Activated naive CD4-positive, alpha-beta T cell treated with anti-CD3 and anti-CD28 coated beads, Interleukin-2, amount 50 U/mL, for 72 hours (primary cell): ENCODE measurements at places on chromosomes 6 and 20. TPM values are rescaled to one million over a fixed set of nuclear protein-coding genes. Genes with fewer than 3 reads are reported as not detected.

The TAAR8 gene
- not detected for total RNA-seq

The BTN1A1 gene
- total RNA-seq = not detected

The SLC22A23 gene
- 0.27 TPM for total RNA-seq

The MOXD1 gene
- 0.07 TPM for total RNA-seq

The TP53TG5 gene
- total RNA-seq = 0.16 TPM

The ANGPT4 gene
- not detected for total RNA-seq

The NHLRC1 gene
- not detected for total RNA-seq

The ATAT1 gene
- total RNA-seq = 14.5 TPM

The GPR63 gene
- 0.41 TPM for total RNA-seq

The GRIK2 gene
- total RNA-seq = not detected

The NKAPL gene
- not detected for total RNA-seq

The SPTLC3 gene
- 1.7 TPM for total RNA-seq

The OPN5 gene
- total RNA-seq = not detected

The MYCT1 gene
- total RNA-seq = not detected

The C2 gene
- total RNA-seq = 5.2 TPM

The LATS1 gene
- total RNA-seq = 29.4 TPM

The NOTCH4 gene
- total RNA-seq = 0.70 TPM

The MGME1 gene
- total RNA-seq = 33.9 TPM

The PCMTD2 gene
- total RNA-seq = 39.6 TPM

The XRN2 gene
- 55.5 TPM for total RNA-seq

The KIF6 gene
- 0.29 TPM for total RNA-seq

The EDN1 gene
- 0.27 TPM for total RNA-seq

The JPH2 gene
- not detected for total RNA-seq

The IDH3B gene
- total RNA-seq = 150 TPM

The GJA10 gene
- not detected for total RNA-seq

The GSTA1 gene
- total RNA-seq = not detected
